HTR-8/SVneo (cell line): ENCODE measurements at places on chromosomes 7 and 10.

DNA sequence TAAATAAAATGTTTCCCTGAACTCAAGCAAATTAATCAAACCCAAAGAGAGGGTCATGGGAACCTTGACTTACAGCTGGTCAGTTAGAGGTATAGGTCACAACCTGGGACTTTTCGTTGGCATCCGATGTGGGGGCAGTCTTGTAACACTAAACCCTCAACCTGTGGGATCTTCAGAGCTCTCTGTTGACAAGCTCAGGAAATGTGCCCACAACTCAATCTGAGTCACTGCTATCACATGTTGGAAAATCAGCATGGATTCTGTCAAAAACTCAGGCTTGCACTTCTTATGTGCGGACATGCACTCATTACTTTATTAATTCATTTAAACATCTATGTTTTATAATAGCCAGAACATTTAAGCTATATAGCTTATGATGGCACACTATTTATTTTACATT is 424.6 kb upstream of the SORCS1 start:
- no peak for DNase-seq

- no peak for DNase-seq
Measured at GRCh38 chr7:37550872-37551271, 102.2 kb upstream of the ELMO1 start.

DNA sequence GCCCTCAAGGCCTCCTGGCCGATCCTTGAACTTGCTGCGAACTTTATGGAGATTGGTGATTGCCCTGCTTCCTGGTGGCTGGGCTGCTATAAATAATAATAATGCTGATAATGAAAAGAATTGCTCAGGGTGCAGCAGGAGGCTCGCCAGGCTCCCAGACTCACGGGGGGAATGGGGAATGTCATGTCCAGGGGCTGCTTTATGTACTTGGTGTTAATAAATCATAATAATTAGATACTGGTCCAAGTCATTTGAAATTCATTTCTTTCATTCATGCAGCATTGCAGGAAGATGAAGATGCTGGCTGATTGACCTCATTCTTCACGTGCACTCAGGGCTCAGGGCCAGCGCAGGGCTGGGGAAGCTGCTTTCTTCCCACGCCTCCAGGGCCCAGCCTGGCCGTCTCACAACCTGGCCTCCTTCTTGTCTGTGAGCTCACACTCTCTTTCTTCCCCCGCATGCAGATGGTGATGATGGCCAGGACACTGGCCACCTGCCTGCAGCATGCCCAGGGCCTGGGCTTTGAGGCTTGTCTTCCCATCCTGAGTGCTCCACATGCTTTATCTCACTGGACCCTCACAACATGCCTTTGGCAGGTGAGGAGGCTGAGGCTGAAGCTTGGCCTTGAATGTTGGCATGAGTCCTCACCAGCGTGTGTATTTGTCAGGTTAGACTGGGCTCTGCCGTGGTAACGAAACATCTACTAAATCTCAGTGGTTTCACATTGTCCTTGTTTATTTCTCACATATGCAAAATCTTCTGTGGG is 138.4 kb upstream of the TNS3 start:
- DNase-seq: peak; percentile 54

DNA sequence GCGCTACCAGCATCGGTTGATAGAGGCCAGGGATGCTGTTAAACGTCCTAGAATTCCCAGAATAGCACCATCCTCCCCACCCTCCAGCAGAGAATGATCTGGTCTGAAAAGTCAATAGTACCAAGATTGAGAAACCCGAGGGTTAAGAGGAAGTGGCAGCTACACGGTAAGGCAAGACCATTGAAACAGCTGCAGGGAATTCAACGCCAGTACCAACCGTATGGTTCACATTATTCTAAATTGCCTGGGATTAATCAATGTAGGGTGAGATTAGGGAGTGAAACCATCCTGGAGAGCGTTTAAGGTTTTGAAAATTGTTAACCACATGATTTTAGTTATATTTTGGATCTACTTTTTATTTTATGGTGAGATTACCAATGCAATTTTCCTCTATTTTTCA is 352.2 kb downstream of the PRPF18 start:
- DNase-seq: no peak

DNA sequence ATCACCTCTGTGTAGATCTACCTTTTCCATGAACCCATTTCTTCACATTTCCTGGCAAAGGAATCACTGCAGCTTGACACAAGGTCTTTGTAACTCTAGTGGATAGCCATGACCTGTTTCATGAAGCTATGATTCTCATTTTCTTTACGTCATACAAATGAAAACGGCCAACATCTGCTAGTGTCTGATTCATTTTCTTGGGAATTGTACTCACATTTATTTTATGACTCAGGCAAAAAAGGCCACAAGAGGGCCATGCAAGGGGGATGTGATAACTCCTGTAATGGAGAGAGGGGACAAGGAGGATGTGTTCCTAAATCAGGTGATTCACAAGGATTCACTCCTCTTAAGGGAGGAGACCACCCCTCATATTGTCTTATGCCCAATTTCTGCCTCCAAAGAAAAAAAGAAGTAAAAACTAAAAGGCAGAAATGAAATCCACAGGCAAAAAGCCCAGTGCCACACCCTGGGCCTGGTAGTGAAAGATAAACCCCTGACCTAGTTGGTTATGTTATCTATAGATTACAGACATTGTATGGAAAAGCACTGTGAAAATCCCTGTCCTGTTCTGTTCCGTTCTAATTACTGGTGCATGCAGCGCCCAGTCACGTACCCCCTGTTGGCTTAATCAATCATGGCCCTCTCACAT is 249.9 kb downstream of the IPMK start:
- DNase-seq: peak; percentile 6

DNA sequence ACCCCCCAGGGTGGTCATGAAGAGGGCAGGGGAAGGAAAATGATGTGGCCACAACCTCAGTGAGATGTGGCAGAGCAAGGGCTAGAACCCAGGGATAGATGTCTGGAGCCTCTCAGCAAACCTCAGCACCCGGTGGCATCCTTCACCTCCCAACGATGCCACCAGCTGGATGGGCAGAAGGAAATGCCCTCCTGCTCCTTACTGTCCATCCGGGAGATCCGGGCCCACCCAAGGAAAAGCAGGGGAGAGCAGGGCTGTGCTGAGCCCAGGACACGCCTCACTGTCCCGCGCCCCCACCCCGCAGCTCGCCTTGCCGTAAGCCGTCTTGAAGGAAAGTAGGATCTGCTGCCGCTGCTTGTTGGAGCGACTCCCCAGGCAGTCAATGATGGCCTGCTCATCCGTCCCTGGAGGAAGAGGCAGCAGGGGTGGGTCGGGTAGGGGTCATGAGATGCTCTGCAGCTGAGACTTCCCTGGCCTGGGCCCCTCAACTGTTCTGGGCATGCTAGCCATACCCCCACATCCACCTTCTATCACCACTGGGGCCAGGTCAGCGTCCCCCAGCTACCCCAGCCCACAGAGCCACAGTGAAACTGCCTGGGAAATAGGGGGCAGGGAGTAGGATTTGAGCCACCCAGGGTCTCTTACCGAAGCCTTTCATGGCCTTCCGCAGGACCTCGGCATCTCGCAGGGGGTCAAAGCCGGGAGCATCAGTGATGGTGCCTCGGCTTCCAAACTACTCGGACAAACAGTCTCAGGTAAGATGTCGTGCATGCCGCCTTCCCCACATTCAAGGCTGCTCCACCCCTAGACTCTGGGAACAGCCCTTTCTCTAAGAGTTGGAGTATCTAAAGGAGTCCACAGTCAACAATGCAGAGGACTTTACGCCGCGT is 34.3 kb downstream of the PLAC9 start:
- no peak for DNase-seq

DNA sequence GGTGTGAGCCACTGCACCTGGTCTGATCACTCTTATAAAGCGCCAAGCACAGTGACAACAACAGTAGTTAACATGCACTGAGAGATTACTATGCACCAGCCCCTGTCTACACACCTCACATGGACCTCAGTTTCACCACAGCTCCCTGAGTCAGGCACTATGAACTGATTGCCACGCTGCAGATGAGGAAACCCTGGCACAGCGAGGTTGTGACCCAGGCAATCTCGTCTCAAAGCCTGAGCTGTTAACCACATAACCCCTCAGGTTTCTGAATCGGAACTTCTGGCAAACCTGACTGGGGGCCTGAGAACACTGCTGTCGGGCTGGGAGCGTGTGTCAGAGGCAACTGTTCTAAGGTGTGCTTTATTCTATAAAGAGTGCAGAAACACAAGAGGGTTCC is 150.8 kb downstream of the RNF216 start:
- DNase-seq: no peak

DNA sequence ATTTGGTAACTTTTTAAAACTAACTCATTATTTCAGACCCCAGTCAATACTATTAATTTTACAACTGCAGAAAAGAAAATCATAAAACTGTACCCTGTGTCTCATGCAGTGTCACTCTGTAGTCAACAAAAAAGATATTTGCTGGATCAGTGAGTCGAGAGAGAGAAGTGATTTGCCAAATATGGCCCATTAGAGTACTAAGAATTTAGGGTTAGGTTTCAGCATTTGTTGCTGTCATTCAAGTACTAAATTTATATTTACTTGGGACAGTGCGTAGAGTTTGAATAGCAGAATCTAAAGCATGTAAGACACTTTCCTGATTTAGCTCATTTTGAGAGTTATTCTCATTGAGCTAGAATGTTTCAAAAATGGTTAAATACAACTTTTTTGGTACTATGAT is 38.9 kb downstream of the CACNA2D1 start:
- no peak for DNase-seq

GRCh38 chr7:69719717-69720116 is 121.4 kb downstream of the AUTS2 start:
- DNase-seq: no peak

- DNase-seq: no peak
Measured at GRCh38 chr7:122525355-122525754, 173.6 kb downstream of the RNF133 start.

DNA sequence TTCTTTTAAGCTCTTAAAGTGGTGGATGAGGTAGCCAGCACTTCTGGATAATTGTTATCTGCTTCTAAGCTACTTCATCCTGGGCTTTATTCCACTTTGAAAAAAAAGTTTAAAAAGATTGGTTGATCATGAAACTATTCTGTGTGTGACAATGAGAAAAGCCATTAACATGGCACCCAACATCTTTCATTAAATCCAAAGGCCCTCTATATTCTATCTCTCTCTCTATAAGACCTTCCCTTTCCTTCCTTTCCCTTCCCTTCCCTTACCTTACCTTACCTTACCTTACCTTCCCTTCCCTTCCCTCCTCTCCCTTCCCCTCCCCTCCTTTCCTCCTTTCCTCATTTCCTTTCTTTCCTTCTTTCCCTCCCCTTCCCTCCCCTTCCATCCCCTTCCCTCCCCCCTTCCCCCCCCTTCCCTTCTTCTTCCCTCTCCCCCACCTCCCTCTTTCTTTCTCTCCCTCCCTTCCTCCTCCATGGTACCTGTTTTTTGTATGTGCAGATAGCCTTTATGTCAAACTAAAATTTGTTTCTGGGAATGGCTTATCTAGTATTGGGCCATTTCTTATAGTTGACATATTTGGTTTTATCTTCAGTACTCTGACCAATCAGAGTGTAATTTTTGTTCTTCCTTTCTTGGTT is 218.7 kb downstream of the DKK1 start:
- DNase-seq: no peak

DNA sequence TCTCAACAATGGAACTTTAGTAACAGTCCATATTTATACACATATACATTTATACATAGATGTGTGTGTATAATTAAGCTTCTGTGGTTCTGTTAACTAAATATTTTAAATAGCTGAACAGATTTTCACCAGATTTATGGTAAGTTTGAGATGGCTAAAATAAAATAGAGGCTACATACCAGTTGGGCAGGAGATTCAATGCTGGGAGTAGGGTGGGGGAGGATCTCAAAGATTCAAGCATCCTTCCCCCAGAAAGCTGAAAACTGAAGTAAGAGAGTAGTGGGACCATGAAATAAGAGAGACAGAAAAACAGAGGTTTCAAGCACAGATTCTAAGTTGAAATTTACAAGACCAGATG is 14.0 kb downstream of the LRRC17 start:
- DNase-seq: no peak

- DNase-seq: peak; percentile 78
Measured at GRCh38 chr10:125084191-125084613, 76.2 kb downstream of the CTBP2 start.

DNA sequence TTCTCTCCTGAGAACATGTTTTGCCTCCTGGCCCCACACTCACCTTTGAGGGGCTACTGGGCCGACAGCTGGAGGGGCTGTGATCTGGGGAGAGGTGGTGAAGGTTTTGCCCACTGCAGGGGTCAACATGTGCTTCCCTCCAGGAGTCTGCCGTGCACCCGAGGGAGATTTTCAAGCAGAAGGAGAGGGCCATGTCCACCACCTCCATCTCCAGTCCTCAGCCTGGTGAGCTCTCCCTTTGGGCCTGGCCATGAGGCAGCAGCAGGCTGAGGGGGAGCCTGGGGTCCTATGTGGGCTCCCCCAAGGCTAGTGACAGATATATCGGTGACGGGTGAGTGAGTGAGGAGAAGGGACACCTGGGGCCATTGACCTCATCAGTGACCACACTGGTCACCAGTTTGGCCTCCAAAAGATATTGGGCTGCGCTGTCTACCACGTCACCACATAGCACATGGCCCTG is 6.6 kb downstream of the PGAM2 start:
- no peak for DNase-seq

DNA sequence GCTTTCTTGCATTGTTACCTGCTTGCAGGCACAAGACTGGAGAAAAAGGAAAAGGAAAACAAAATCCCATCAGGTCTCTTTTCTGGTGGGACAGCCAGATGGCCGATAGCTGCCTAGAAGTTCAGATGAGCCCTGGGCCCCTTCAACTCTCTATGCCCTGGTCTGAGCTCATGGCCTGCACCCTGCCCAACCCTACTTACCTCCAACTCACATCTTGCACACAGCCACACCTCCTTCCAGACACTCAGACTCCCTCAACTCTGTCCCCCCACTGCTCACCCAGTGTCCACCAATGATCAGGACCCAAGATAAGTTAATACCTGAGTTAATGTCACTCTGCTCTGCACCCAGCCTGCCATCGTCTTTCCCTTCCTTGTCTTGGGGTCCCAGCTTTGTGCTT is 10.9 kb downstream of the RBP3 start:
- DNase-seq: no peak

DNA sequence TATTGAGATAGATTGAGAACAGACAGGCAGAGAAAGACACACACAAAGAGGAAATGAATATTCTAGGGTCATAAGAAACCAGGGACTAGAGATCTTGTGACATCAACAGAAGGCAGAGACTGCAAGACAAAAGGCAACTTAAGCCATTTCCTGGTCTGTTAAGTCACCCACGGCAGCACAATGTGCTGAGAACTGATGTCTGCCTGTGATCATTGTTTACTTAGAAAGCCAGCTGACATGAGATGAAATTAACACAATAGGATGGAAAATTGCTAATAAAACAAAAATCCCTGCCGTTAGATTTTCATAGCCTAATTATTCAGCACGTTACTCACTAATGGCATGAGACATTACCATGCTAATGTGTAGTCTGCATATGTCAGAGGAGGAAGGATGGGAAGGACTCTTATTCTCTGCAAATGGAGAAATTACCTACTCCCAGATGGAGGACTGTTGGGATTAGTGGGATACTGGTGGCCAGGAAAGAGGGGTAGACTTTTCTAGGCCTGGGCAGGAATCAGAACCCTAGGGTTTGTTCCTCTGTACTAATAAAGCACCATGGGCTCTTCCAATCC is 191.3 kb upstream of the PODXL start:
- no peak for DNase-seq
